ENCODE measurements at places on chromosomes 5 and 9.

DNA sequence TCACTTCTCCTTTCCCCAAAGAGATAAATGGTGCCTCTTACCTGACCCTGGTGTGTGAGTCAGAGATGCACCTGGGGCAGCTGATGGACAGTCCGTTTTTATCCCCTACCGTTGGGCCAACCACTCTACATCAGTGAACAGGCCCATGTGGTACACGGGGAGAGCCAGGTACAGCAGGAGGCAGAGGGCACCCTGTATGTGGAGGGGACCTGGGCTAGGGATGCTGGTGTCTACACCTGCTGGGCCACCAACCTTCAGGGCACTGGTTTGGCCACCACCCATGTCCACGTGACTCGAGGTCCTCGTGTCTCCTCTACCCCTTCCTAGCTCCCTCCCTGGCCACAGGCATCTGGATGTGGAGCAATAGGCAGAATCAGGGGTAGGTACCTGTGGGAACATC, 22.7 kb upstream of the ANXA6 start:
- H3K36me3 ChIP-seq: no peaks in the 10 kb centered on the region
- no peaks in the 10 kb centered on the region for H3K27me3 ChIP-seq
- no peak for DNase-seq
- no peak overlapping the region for H3K4me3 ChIP-seq
- H3K27ac ChIP-seq: no peak overlapping the region

DNA sequence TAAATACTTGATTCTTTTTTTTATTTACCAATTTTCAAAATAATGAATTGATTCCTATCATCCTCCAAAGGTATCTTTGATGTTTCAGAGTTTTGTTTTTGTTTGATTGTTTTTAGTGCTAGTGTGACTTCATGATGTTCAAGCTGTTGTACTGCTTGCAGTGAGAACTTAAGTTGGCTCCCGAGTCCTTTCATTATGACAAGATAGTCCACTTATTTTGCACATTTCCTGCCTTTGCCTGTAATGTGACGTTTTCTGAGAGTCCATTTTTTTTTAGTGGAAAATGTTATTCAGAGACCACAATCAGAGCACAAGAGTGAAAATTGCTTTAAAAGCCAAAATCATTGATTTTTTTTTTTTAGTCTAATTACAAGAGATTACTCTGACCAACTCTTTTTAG, 60.1 kb upstream of the FCHO2 start:
- no peak overlapping the region for H3K4me3 ChIP-seq
- H3K36me3 ChIP-seq: peaks cover 40% of the 10 kb centered on the region
- DNase-seq: no peak
- H3K27ac ChIP-seq: no peak overlapping the region
- H3K27me3 ChIP-seq: no peaks in the 10 kb centered on the region

- H3K36me3 ChIP-seq: no peaks in the 10 kb centered on the region
- H3K4me1 ChIP-seq: no peaks in the 10 kb centered on the region
- H3K27ac ChIP-seq: no peak overlapping the region
These were observed 673.2 kb downstream of the CDH18 start for GRCh38 chr5:19314840-19315239.

GRCh38 chr9:120876842-120877240, at the start of gene PHF19:
Gene PHF19 (minus strand): TSS chr9:120877188. CDS start chr9:120874741, 2,447 bp downstream.
- H3K36me3 ChIP-seq: peaks cover 22% of the 10 kb centered on the region
- H3K27me3 ChIP-seq: no peaks in the 10 kb centered on the region
- H3K27ac ChIP-seq: peak within 1 kb of the TSS; percentile 88
- DNase-seq: peak; percentile 33
- peaks cover 16% of the 10 kb centered on the region for H3K4me1 ChIP-seq

DNA sequence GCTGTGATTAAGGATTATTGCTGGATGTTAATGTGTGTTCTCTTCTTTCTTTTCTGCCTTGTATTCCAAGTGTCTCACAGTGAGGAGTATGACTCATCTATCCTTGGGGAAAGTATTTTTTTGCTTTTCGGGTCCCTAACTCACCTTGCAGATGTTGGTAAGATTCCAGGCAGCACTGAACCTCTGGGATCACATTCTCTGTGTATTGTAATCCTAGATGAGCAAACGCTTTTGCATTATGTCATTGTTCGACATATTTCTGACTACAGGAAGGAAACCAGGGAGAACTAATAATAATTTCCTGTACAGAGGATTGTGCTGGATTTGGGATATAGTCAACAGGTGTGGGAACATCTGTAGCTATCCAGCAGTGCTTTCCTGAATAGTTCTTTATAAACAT, 246.1 kb upstream of the TUT7 start:
- H3K4me1 ChIP-seq: no peaks in the 10 kb centered on the region
- DNase-seq: no peak
- H3K4me3 ChIP-seq: no peak overlapping the region
- no peaks in the 10 kb centered on the region for H3K27me3 ChIP-seq
- H3K36me3 ChIP-seq: no peaks in the 10 kb centered on the region
- H3K27ac ChIP-seq: no peak overlapping the region

- no peaks in the 10 kb centered on the region for H3K27me3 ChIP-seq
- no peaks in the 10 kb centered on the region for H3K4me1 ChIP-seq
- no peak overlapping the region for H3K4me3 ChIP-seq
- no peak for DNase-seq
- H3K27ac ChIP-seq: no peak overlapping the region
- peaks cover 77% of the 10 kb centered on the region for H3K36me3 ChIP-seq
These were observed 16.3 kb downstream of the NMRK1 start for GRCh38 chr9:75071530-75072122.

DNA sequence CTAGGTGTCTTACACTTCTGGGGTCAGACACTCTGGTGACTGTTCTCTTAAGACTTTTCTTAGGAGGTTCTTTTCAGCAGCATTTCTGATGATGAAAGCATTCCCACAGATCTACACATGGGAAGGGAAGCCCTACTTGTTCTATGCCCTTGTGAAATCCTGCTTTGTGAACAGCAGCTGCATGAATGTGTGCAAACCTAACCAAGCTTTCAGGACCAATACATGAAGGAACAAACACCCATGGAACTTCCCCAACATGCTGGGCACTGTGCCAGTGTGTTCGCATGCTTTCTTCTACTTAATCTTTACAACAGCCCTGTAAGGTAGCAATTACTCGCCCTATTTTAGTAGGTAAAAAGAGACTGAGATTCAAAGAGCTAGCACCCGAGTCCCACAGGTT, 439.9 kb upstream of the KLF4 start:
- no peaks in the 10 kb centered on the region for H3K36me3 ChIP-seq
- peak; percentile 54 for DNase-seq
- H3K27me3 ChIP-seq: no peaks in the 10 kb centered on the region
- no peaks in the 10 kb centered on the region for H3K4me1 ChIP-seq
- H3K27ac ChIP-seq: no peak overlapping the region

DNA sequence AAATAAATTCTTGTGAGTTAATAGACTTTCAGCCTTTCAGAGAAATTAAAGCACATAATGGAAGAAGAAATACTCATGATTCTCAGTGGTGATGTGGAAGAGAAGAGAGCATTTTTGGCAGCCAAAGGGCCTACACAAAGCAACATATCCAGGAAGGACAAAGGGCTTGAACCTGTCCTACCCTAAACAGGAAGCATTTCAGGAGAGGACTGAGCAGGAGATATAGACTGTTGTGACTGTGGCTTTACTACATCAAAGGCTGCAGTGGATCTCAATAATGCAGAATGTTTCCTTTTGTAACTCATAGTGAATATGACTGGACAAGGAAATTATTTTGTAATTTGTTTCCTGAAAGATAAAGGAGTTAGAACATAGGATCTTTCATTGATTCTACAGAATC, 1.3 kb upstream of the PARP8 start:
- no peak overlapping the region for H3K27ac ChIP-seq
- DNase-seq: no peak
- no peaks in the 10 kb centered on the region for H3K36me3 ChIP-seq
- no peaks in the 10 kb centered on the region for H3K4me1 ChIP-seq
- H3K4me3 ChIP-seq: no peak overlapping the region
- no peaks in the 10 kb centered on the region for H3K27me3 ChIP-seq

DNA sequence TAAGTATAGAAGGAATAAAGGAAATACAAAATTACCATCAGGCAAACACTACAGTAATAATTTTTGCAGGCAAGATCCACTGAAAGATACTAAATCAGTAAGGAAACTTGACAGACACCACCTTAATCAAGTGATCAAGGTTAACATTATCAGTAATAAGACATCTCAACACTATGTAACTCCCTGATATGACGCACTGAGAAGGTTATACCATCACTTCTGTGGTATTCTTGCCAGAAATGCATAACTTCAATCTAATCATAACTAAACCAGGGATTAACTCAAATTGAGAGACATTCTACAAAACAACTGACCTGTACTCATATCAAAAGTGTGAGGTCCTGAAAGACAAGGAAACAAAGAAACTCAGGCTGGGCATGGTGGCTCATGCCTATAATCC, 52.5 kb upstream of the GABRP start:
- H3K27ac ChIP-seq: no peak overlapping the region
- H3K36me3 ChIP-seq: no peaks in the 10 kb centered on the region
- no peak for DNase-seq
- H3K4me3 ChIP-seq: no peak overlapping the region
- no peaks in the 10 kb centered on the region for H3K4me1 ChIP-seq

DNA sequence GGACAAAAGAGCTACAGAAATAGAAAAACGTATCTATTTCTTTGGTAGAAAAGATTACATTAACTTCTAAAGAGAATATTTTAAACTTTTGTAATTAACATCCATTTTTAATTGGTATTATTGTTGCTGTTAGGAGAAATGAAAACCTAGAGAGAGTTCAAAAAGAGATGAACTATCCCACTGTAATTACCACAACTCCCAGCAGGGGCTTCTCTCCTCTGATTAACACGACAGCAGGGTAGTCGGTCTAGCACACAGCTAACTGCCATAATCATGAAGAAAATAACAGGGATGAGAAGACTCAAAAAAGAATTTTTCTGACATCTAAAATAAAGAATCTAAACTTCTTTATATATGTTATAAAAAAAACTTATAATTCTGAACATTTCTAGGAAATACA, 86.2 kb upstream of the CDH9 start:
- H3K27me3 ChIP-seq: no peaks in the 10 kb centered on the region
- H3K27ac ChIP-seq: no peak overlapping the region
- H3K4me1 ChIP-seq: no peaks in the 10 kb centered on the region
- no peak overlapping the region for H3K4me3 ChIP-seq
- DNase-seq: no peak
- H3K36me3 ChIP-seq: no peaks in the 10 kb centered on the region

DNA sequence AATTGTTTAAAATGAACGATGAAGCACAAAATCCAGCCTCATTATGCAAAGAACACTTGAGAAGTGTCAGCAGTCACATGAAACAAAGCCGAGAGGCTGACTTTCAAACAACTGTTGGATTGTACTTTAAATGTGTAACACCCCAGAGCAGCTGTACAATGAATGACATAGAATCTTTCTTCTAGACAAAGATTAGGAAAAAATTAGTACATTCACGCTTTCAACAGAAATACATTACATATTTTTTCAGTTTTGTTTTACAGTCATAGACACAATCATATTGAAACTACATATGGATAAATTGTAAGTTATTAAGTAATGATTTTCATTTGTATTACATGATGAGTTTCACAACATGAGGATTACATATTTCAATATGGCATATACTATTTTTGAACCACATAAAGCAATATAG, 10.6 kb upstream of the AGXT2 start:
- H3K27ac ChIP-seq: no peak overlapping the region
- no peaks in the 10 kb centered on the region for H3K36me3 ChIP-seq
- no peak overlapping the region for H3K4me3 ChIP-seq
- H3K27me3 ChIP-seq: no peaks in the 10 kb centered on the region
- no peaks in the 10 kb centered on the region for H3K4me1 ChIP-seq
- no peak for DNase-seq

DNA sequence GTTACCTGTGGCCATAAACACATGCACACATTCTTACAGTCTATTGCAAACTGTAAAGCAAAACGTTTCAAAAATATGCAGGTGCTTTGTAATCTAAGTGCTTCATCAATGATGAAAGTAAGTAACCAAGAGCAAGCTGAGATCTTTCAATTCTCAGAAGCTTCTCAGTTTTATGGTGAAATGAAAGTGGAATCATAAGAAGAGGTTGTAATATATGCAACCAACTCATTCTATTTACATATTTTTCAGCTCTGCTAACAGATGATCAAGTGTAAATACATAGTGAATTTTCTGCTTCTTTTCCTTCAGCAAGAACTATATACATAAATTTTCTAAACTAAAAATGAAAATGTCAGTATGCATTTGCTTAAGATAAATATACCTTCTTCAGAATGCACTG, 33.1 kb upstream of the PRDM9 start:
- DNase-seq: no peak
- H3K36me3 ChIP-seq: no peaks in the 10 kb centered on the region
- no peaks in the 10 kb centered on the region for H3K27me3 ChIP-seq
- no peak overlapping the region for H3K27ac ChIP-seq

Data from heart right ventricle (tissue), 16 donors.